ENCODE measurements at places on chromosomes 3 and 15.

- no peak for DNase-seq
Observed at GRCh38 chr15:92503889-92504288, 110.2 kb downstream of the ST8SIA2 start.

- no peak for DNase-seq
Observed at GRCh38 chr15:71780115-71780976, 30.0 kb upstream of the NR2E3 start.

GRCh38 chr3:113947372-113948014 lies at the start of gene ZDHHC23:
TSS of gene ZDHHC23 (plus strand) at chr3:113948013. CDS start at chr3:113948803, 790 bp downstream.
- DNase-seq, result peak; percentile 23

DNA sequence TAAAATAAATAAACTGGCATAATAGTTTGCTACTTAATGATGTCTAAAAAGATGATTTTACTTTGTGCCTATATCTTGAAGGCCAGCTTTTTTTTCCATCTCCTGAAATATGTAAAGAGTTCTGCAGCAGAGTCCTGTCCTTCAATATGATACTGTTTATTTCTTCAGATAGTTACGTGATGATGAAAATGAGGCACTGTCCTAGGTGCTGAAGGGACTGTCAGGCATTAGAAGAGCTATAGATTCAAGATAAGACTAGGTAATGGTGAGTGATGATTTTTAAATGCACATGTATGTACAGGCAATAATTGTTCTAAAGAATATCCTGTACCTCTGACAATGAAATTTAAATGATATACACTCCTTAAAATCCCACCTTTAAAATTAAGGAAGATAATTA lies 326.9 kb upstream of the DNAJC19 start:
- no peak for DNase-seq

GRCh38 chr3:5806192-5806591 lies 618.7 kb downstream of the EDEM1 start:
- DNase-seq, result no peak

DNA sequence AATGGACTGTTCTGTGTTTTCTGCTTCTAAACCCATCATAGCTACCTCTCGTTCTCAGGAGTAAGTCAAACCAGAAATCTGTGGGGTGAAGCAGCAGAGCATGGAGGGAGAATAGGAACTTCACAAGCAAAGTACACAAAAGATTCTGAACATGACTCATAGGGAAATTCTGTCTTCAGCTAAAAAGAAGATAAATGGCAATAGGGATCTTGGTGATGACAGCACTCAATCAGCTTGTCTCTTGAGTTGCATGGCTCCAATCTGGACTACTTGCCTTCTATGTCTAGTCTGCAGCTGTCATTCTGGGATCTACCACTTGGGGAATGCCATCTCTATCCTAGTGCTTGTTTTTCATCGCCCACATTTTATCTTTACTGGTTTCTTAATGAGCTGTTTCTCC lies 13.5 kb upstream of the GRAMD1C start:
- no peak for DNase-seq

GRCh38 chr3:123792473-123793201 lies 91.5 kb downstream of the MYLK start:
- no peak for DNase-seq

- DNase-seq, result no peak
Observed at GRCh38 chr15:73624530-73624929, 8.7 kb downstream of the NPTN start.

GRCh38 chr15:42494998-42495360 lies 455 bp upstream of the SNAP23 start:
- no peak for DNase-seq

Data from stimulated activated CD8-positive, alpha-beta memory T cell treated with anti-CD3 and anti-CD28 coated beads, Interleukin-7, amount 100 ng/mL, for 1 hour (primary cell).